Airway epithelial cell (primary cell): ENCODE measurements at places on chromosomes 6 and 20. TPM values are rescaled to one million over a fixed set of nuclear protein-coding genes. Genes with fewer than 3 reads are reported as not detected.

The GSTA2 gene
- not detected in 2 replicates for total RNA-seq

The MYCT1 gene
- not detected in 2 replicates for total RNA-seq

The VPS52 gene
- total RNA-seq = 20.4 and 33.0 TPM in 2 replicates

The TRAM2 gene
- 13.7 and 19.9 TPM in 2 replicates for total RNA-seq
